ENCODE measurements at places on chromosomes 7 and 10.

GRCh38 chr7:104150470-104150869 lies 57.3 kb downstream of the ORC5 start:
- no peak for DNase-seq

- no peak for DNase-seq
Observed at GRCh38 chr7:149719050-149719899, 54.1 kb downstream of the ZNF467 start.

DNA sequence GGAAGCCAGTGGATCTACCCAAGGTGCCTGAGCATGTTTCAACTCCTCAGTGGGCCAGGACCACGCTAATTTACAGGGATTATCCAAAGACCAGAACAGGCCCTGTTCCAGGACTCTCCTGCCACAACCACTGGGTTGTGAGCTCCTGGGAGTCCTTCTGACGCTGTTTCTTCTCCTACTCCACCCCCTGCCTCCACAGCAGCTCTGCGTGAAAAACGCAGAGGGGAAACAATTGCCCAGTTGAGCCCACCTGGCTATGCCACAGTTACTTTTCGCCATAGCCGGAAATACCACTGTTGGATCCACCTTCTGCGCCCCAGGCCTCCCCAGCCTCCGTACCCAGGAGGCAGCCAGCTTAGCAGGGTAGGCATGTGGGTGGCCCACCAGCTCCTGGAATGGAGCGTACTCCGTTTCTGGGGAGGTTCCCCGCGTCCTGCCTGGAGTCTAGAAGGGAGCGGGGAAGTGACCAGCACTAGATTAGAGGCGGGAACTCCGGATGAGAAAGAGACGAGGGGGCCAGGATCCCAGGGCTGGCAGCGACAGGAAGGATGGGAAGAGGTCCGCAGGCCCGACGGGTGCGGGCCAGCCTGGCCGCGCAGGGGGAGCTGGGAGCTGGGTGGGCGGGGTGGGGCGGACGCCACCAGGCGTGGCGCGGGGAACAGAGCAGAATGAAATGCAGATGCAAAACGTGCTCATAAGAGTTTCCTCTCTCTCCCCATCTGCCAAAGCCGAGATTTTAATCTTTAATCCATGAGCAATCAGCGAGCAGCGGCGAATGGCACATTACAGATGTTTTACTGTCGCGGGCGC lies 32.1 kb upstream of the PAX2 start:
- no peak for DNase-seq

DNA sequence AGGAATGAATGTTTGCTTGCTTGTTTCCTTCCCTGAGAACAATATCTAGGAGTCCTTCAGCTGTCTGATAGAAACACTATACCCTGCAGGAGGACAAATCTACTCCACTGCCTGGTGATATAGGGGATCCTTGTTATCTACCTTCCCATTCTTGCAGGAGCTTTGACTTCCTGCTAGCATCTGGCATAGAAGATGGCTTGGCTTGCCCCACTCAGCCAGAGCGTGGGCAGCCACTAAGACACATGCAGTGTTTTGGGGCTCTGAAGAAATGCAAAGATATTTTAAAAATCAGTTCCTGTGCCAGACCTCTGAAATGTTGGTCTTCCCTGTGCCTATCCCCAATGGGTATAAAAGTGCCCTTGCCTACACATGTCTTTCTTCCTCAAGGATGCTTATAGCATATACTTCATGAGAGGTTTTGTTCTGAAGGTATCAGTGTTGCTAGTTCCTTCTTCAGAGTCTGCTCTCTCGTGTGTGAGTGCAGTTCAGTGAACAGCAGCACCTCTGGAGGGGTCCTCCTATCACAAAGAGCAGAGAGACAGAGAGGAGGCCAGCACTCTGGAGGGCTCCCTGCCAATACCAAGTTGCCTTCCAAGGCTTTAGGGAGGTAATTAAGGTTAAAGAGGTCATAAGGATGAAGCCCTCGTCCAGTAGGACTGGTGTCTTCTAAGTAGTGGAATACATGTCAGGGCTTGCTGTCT lies 149.1 kb upstream of the CALCR start:
- no peak for DNase-seq

DNA sequence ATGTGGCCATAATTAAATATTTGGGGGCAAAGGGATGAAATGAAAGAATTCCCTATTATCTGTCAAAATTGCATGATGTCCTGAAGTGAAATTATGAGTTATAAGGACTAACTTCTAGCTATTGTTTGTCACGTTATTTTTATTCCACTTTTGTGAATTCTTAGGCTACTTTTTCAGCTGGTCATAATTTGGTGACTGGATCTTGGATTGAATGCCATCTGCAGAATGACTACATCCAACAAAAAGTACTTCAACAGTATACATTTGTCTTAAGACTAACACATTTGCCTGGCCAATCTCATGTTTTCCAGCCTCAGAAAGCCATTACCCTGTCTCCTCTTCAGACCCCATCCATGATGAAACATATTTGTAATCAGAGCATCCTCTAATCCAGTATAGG lies 48.1 kb upstream of the WNT16 start:
- no peak for DNase-seq

Data from AG04449 (cell line).